Mucosa of descending colon (tissue), 3 donors: ENCODE measurements at places on chromosomes 1 and 21. TPM values are rescaled to one million over a fixed set of nuclear protein-coding genes. Genes with fewer than 3 reads are reported as not detected.

SH3GLB1 gene
- total RNA-seq = 114 TPM

MFSD2A gene
- total RNA-seq = 24.4 TPM

FCGR3A gene
- total RNA-seq = 19.8 TPM

CLCA1 gene
- 438 TPM for total RNA-seq

KIAA0040 gene
- 13.3 TPM for total RNA-seq

OR2W3 gene
- 0.53 TPM for total RNA-seq

TOMM40L gene
- 23.5 TPM for total RNA-seq

PTCH2 gene
- 0.39 TPM for total RNA-seq

- DNase-seq = no peak
Measured at GRCh38 chr1:245310571-245311531, 156.1 kb downstream of the KIF26B start.

DNA sequence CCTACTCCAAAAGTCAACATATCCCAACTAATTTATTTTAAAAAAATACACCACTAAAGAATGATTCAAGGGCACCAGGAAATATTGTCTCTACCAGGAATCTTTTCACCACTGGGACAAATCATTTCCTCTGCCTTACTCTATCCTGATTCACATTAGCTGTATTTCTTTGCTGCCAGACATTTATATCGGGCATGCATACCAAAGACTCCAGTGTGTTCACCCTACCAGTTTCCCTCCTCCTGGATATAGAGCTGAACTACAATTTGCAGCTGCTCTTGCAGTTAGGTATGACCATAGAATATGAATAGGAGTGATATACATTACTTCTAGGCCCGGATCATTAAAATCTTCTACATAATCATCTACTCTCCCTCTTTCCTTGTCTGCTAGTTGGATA is 7.6 kb downstream of the KCNJ6 start:
- no peak for DNase-seq

DNA sequence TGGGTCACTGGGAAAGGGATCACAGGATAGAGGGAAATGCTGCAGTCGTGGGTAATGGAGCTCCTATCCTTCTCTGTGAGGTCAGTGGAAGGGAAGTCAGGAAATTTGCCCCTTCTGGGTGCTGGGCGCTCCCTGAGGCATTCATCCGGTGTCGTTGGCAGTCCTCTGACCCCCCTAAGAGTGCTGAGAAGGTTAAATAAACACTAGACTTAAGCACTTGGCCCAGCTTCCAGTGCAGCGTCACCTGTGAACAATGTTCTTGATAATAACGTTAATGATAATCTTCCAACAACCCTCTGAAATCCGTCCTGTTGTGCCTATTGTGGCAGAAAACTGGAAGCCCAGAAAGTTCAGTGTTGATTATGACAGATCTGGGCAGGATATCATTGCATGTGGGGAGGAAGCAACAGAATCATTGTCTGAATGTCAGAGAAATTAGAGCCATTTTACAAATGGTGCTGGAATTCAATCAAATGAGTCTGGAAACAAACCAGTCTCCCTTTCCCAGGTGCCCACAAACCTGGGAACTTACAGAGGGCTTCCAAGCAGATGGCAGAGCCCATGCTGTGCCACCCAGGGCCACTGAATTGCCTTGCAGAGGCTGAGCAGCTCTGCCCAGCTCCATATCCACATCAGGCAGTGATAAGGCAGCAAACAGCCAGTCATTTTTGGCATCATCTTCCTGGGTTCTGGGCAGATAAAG is 216.8 kb downstream of the KAZN start:
- DNase-seq = no peak

DNA sequence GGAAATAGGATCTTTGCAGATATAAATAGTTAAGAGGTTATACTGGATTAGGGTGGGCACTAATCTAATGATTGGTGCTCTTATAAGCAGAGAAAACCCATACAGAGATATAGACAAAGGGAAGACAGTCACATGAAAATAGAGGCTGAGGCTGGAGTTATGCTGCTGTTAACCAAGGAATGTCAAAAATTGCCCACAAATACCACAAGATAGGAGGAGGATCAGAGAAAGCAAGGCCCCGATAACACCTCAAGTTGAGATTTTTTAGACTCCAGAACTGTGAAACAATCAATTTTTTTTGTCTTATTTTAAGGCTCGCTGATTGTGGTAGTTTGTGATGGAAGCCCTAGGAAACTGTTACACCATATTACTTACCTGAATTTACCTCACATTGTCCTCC is 513.2 kb downstream of the COL11A1 start:
- DNase-seq = no peak

DNA sequence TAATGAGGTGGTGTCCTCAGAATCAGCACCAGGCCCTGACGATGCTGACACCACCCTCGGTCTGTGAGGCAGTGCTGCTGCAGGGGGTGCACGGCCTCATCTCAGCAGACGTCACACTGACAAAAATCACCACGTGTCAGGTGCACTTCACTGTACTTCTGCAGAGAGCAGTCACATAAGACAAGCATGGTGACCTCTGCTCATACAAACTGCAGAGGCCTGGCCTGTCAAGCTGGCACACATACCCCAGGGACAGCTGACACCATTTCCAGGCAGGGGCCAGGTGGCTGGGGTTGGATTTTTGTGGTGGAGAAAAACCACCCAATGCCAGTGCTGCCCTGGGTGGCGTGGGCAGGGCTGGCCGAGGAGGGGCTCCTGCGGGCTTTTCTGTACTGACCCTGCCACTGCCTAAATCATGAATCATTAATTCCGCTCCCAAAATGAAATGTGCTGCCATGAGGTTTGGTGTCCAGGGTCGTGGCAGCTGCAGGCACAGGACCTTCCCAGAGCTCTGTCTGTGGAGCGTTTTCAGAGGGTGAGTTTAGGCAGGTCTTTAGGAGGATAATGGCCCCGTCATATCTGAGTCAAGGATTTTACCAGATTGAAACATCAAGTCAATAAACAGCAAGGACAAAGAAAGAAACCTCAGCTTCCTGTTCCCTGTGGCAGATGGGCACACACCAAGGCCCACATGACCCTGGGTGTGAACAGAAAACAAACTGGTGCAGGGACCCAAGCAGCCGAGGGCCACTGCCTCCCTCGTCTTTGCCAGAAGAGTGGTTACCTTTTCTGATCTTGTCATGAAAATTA is 33.4 kb upstream of the GPR153 start:
- no peak for DNase-seq

- DNase-seq = no peak
Measured at GRCh38 chr1:90837420-90837819, 120.3 kb upstream of the BARHL2 start.

GRCh38 chr21:27677546-27677945 is 710.7 kb upstream of the ADAMTS5 start:
- no peak for DNase-seq

DNA sequence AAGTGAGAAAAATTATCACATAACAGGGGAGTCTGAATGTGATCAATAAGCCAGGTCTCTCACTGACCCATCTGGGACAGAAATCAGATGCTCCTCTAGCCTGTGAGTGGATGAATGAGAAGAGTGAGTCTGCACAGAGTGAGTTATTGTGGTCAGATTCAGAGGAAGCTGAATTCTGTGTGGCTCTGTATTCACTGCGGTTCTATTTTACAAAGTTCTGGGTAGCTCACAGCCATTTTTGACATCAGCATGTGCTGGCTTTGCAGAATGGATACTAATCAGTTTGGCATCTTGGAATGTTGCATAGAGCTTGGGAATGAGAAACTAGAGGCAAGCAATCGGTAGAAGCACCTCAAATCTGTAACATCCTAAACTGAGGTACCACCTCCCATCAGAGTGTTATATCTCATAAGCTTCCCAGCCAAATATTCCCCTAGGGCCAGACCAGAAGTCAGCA is 3.8 kb downstream of the COLGALT2 start:
- DNase-seq = no peak

DNA sequence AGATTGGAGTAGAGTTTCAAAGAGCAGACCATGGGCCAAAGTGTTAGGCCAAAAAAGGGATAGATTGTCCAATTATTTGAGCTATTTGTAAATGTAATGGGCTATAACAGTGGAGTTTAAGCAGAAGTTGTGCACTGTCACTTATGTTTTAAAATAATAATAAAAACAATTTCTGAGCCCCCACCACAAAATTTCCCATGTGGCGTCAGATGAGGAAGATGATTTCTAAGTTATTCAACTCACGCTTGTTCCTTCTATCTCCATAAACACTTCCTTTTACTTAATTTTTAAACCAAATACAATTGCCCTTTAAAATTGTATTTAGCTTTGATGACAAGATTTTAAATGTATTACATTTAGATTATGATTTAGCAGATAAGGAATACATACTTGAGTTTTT is 330.0 kb downstream of the PTPRC start:
- DNase-seq = no peak

GRCh38 chr1:155392898-155393411 is 72.3 kb downstream of the RUSC1 start:
- DNase-seq = no peak

DNA sequence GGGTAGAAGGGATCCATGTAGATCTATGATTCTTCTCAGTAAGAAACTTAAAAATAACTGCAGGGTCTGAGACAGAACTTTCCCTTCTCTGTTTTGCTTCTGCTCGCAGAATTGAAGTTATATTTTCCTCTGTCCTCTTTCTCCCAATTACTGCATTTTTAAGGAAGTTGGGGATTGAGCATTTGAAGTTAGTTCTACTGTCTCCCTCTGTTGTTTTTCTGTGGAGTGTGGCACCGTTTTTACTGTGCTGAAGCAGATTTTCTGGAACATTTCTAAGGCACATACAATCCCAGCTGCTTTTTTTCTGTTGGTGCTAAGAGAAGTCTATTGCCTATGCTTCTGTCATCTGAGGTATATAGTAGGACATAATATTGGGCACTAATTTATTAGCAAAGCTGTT is 43.3 kb downstream of the RASAL2 start:
- no peak for DNase-seq

DNA sequence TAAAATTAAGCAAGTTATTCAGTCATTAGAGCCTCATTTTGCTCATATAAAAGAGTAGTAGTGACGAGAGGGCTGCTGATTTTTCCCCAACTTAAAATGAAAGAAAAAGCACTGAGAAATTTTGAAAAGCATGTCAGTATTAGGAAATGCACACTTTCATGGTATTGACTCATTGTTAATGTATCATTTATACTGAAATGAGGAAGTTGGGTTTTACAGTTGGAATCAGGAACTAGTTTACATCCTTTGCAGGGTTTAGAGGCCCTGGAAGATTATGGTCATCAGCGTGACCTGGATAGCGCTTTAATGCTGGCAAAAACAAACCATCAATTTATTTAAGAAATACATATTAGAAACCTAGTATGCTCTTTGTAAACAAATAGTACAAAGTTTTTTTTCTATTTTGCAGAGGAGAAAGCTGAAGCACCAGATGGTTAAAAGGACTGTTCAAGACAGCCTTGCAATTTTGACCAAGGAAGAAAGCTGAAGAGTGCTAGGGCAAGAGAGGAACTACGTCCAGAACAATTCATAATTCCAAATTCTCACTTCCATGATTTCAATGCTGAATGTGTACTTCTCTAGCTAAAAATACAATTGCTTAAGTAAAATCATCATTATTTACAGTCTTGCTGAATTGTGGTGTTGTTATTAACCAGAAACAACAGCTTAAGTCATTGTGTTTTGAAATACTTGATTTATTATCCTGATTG is 94.8 kb upstream of the SGIP1 start:
- no peak for DNase-seq

- peak; percentile 32 for DNase-seq
Measured at GRCh38 chr1:3669971-3670431, 17.7 kb downstream of the TP73 start.

DNA sequence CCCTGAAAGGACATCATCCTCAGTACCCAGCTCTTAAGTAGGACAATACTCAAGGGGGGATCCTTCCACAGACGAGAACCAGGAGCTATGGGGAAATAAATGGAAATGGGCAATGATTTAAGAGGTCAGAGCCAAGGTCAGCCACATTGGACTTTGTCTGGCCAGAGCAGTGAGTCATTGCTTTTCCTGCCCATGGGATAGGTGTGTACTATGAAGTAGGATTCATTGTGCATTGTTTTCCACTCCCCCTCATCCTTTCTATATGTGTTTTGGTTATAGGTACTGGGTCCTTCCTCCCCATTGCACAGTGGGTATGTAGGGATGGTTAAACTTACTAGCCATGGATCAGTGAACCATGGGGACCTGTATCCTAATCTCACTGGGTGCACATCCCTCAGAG is 328.9 kb upstream of the USP25 start:
- no peak for DNase-seq

- no peak for DNase-seq
Measured at GRCh38 chr1:180117764-180118116, 36.9 kb upstream of the QSOX1 start.

DNA sequence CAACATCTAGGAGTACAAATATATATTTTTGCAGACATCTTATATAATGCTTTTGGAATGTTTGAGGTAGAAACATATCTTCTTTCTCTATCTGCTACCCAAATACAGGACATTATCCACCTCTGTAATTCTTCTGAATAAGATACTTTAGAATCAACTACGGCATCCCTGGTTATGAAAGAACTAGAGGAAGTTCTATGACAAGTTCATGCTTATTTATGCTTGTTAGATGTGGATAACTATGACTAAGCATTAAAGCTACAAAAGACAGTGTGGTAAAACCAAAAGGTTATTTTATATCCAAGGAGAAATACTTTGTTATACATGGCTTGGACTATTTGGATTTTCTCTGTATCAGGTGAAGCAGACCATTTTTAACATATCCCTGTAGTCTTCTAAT is 894.0 kb downstream of the KCNT2 start:
- DNase-seq = no peak

GRCh38 chr21:41701749-41702148 is 65.1 kb downstream of the RIPK4 start:
- DNase-seq = no peak

GRCh38 chr1:23980728-23981070 is 572 bp upstream of the SRSF10 start:
- peak; percentile 43 for DNase-seq

DNA sequence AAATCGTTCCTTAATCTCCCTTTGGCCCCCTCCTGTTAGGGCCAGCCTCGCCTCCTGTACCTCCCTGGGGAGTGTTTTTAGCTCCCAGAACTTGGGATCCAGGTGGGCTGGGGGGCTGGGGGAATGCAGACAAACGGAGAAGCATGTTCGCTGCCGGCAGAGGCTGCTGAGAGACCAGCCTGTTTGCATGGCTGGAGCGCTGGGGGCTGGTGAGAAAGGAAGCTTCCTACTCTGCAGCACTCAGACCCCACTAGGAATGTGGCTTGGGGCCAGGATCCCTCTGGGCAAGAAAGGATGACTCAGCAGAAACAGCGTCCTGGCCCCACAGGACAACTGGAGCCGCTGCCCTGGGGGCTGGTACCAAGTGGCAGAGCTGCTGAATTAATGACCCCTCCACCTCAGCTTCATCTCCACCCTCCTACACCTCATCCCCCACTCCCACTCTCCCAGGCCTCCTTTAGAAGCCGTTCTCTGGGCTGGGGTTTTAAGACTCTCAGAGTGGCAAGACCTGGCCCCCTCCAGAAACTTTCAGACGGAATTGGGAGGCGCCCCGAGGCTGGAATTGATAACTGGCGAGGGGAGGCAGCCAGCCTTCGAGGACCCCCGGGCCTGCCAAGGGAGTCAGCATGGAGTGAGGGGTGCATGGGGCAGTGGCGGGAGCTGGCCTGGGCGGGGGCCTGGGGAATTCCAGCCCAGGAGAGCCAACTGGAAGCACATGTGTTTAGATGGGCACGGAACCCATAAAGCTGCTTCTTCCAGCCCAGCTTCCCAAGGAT is 28.5 kb upstream of the EPS8L3 start:
- DNase-seq = no peak

- DNase-seq = no peak
Measured at GRCh38 chr1:184633785-184634184, 120.9 kb downstream of the EDEM3 start.

- DNase-seq = peak; percentile 75
Measured at GRCh38 chr1:226738995-226739695, at the start of gene ITPKB. Gene ITPKB, minus strand, starts transcription at chr1:226739282. Its CDS starts 1,824 bp downstream, at chr1:226737458.

GRCh38 chr1:118826669-118827068 is 161.5 kb downstream of the TBX15 start:
- DNase-seq = no peak
